ENCODE measurements at places on chromosomes 6 and 20.
A peak's percentile ranks its signal among the peaks of the same experiment; 100 is the strongest.

DNA sequence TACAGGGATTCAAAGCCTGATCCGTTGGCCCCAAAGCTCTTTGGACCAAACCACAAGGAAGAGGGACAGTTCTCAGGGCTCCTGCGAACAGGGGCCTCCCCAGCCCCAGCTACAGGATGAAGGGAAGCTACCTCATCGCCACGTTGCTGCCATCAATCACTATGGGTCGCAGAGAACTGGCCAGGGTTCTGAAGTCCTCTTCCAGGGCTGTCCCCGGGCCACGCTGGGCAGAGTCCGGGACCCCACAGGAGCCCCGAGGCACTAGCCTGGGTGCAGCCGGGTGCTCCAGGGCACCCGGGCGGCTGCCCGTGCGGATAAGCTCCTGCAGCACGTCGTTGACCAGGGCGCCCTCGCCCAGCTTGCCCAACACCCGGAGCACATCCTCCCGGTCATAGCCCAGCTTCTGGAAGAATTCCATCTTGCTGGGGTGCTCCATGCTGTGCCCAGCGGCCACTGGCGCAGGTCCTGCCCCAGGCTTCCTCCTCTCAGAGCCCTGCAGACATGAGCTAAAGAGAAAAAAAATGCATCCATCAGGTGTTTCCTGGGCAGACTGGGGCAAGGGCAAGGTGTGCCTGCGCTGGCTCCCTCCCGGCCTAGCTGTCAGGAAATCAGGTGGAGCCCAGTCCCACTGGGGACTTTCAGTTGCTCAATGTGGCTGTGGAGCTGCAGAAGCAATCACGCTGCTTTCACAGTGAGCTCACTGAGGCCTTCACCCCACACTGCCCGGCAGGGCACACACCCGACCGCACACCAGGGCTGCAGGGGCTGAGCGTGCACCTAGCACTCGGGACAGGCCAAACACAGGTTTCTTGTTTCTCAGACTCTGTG is 10.5 kb downstream of the ZC3H12D start:
- no peak for DNase-seq

- no peak for DNase-seq
Measured at GRCh38 chr6:54609981-54610380, 236.6 kb upstream of the FAM83B start.

GRCh38 chr6:49772285-49772684 is 14.8 kb downstream of the PGK2 start:
- no peak for DNase-seq

- peak; percentile 60 for DNase-seq
Measured at GRCh38 chr6:139364302-139364981, 10.0 kb downstream of the CITED2 start.

DNA sequence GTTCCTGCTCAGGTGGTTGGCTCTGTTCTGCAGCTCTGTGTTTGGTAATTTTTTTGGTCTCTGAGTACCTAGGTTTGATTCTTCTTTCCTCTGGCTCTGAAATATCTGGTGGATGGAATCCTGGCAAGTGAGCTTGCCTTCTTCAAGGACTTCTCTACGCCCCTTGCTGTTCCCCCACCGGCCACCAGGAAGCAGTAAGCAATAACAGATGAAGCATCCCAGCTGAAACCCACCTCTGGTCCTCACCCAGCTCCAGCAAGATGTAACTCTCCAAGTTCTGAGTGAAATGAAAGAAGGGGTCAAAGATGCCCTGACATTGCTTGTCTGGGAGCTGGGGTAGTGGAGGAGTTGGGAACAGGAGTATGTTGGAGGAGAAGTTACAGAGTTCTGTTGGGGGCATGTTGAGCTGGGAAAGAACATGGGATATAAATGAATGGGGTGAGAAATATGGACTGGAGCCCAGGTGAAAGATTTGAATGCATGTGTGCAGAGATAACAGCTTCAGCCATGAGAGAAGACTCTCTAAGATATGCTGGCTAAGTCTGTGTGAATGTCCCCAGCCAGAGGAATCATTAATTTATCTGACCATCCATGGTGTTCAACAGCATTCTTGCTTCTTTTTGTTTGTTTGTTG is 51.3 kb upstream of the GLP1R start:
- DNase-seq: peak; percentile 34

- DNase-seq: no peak
Measured at GRCh38 chr20:44586289-44586911, 4.0 kb downstream of the PKIG start.

GRCh38 chr6:34938268-34938667 is 49.2 kb downstream of the ANKS1A start:
- DNase-seq: no peak

DNA sequence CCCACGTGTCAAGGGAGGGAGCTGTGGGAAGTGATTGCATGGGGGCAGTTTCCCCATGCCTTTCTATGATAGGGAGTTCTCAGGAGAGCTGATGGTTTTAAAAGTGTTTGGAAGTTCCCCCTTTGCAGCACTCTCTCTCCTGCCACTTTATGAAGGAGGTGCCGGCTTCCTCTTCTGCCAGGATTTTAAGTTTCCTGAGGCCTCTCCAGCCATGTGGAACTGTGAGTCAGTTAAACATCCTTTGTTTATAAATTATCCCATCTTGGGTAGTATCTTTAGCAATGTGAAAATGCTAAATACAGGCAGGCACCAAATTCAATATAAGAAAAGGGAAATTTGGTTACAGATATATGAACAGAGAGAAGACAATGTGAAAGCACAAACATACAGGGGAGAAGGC is 96.4 kb upstream of the EPHA7 start:
- no peak for DNase-seq

GRCh38 chr20:4369119-4369797 is 352.5 kb upstream of the PRND start:
- DNase-seq: no peak

- peak; percentile 25 for DNase-seq
Measured at GRCh38 chr6:131510094-131510493, 62.9 kb upstream of the ARG1 start.

DNA sequence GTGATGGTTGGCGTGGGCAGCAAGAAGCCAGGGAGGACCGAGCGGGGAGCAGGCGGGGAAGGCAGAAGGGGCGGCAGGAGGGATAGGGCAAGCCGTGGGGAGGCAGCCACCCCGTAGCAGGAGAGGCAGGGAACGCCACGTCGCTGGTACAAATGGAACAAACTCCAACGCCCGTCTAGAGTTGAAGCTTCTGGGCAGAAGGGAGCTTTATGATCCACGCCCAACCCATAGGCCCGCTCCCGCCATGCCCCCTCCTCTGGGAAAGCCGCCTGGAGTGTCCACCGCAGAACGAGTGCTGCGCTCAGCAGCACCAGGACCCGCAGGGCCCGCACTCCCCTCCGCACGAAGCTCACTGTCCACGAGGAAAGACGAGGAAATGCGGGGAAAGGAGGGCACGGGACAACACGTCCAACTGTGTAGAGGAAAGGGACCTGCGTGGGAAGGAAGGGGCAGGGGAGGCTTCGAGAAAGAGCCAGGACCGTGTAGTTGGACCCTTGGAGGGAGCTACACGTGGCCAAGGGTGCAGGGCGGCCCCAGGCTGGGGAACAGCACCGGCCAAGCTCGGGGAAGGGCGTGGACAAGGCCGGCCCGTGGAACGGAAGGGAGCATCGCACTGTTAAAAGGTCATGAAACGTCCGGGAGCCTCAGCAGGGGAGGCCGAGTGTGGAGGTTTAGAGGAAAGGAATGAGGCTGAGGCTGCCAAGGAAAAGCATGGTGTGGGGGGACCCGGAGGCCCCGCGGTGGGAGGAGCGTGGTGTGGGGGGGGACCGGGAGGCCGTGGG is 204.0 kb downstream of the DLL1 start:
- peak; percentile 54 for DNase-seq

- DNase-seq: no peak
Measured at GRCh38 chr6:124393536-124393935, 568.7 kb upstream of the RNF217 start.

DNA sequence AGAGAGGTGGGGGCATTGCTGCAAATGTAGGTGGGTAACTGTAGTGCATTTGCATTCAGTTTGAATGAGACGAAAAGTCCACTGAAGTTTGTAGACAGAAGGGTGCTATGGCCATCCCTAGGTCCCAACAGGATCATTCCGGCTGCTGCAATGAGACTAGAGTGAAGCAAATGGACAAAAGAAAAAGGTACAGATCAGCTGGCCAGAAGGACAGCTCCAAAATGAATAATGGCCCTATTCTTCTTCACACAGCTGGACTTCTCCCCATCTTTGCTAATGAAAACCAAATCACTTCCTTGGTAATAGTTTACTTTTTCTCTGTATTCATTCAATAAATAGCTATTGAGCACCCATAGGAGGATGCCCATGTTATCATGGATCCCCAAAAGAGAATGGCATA is 56.4 kb upstream of the TPD52L1 start:
- no peak for DNase-seq

GRCh38 chr6:130913120-130913519 is 85.9 kb downstream of the SMLR1 start:
- DNase-seq: peak; percentile 31

GRCh38 chr6:69848552-69848951 is 17.8 kb upstream of the COL19A1 start:
- no peak for DNase-seq

- no peak for DNase-seq
Measured at GRCh38 chr6:122747573-122747972, 31.9 kb upstream of the FABP7 start.

DNA sequence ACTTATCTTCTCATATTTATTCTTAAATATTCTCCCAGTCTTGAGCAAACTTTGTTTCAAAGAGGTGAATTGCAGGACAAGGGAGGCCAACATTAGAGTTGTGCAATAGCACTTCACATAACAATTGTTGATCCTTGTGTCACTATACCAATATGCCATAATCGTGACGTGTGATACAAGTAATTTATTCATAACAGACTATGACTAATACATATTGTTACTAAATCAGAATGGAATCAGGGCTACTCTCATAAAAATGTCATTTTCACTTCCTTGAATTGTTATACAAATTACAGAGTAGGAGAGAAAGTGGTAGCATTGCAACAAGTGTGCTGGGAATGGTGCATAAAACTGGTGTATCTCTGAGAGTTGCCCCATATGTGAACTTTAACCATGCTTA is 37.2 kb upstream of the PLCB1 start:
- no peak for DNase-seq

DNA sequence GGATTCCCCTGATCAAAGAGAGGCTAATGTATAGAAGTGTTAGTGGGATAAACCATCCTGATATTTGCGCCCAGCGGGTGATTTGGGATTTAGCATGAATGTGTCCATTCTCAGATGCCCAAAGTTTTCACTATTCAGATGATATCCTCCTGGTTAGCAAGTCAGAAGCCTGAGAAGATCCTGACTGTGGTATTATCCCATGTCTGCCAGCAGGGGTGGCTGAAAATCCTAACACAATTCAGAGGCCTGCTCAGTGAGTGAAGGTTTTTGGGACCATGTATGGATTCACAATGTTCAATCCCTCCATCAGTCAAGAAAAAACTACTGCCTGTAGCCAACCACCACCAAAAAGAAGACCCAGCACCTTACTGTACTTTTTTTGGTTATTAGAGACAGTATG is 34.1 kb upstream of the SPACA1 start:
- peak; percentile 21 for DNase-seq

GRCh38 chr6:16585805-16586204 is 175.5 kb downstream of the ATXN1 start:
- no peak for DNase-seq

Measured in H7 (cell line).